ENCODE measurements at places on chromosomes 3 and 15. TPM values are rescaled to one million over a fixed set of nuclear protein-coding genes. Genes with fewer than 3 reads are reported as not detected.

DNA sequence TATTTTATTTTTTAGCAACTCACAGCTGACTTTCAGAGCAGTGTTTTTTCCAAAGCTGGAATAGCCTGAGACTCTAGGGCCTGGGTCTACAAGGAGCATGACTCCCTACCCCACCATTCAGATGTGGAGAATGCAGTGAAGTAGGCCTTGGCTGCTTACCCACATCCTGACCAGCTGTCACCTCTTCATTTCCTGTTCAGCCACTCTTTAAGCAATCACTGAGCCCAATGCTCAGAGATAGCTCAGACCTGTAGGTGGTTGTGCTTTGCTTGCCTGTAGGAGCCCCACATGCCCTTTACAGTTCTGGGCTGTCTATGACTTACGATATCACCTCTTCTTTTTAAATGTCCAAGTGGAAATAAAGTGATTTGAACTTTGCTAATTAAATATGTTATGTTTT, 148.1 kb downstream of the NEK11 start:
- DNase-seq = no peak

DNA sequence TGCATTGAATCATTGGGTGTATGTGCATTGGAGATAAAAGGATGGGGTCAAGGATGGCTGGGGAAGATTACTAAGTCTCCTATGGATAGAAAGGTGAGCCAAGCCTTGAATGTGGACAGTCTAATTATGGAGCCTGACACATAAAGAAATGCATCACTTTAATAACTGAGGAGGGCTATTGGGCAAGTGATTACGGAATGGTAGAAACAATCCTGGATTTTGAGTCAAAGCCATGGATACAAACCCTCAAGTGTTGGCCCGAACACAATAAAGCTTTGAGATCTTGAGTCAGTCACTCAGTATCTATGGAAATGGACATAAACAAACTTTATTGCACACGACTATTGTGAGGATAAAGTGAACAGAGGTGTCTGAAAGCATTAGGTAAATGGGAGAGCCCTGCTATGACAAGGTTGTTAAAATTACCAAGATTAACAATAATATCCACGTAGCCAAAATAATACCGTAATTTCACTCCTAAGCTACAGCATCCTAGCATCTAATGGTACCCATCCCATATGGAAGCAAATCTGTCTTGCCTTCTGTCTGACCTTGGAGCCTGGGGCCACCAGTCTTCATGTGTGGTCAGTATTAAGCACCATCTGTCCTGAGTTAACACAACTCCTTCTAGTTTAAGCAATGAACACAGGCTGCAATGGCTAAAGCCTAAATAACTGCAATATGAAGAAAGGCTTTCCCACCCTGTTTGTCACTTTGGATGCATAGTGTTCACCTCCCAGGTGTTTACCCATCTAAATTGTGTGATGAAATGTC, 136.9 kb upstream of the PRICKLE2 start:
- DNase-seq = no peak

DNA sequence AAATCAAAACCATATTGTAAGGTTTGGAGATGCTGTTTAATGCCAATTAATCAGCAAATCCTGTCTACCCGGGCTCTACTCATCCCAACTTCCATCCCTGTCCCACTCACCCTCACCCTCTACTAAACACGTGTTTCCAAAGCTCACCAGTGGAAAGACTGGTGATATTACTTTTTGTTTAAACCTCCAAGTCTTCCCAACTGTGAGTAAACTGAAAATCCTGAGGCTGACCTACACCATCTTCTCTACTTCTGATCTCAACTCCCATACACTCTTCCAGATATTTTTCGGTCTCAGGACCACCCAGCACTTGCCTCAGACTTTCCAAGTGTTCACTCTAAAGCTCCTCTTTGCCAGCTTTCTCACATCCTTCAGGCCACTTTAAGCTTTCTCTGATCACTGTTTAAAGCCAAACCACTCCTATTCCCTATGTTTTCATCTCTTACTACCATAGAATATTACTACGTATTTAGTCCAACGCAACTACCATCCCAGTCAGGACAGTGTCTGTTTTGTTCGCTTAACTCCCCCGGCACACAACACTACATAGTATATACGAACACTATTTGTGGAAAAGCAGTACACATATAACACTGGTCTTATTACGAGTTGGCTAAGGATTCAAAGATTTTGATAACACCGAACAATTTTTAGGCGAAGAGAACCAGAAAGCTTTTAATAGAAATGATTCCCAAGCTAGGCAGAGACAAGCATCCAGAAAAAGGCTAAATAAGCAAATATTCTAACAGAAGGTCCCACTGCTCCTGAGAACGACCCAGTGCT, 684 bp downstream of the RPL4 start:
- no peak for DNase-seq

- no peak for DNase-seq
Observed at GRCh38 chr15:46654993-46655392, 1020.2 kb downstream of the SQOR start.

DNA sequence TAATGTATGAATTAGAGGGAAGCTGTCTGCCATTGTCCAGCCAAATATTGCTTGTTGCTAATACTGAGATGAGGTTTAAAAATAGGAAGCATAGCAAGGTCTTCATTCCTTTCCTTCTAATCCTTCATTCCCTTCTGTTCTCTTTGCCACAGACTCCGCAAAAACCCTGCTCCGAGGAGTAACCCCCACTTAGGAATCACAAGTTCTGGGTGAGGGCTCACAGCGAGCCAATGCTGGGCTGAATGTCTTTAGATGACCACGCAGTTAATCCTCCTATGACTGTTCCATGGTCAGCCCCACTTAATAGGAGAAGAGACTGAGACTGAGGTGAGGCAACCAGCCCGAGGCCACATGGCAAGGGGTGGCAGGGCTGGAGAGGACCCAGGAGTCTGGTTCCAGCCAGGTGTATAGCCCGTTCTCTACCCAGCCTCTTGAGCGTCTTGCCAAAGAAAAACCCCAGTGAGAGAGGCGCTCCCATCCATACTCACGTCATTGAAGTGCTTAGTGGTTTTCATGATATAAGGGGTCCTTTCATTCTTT, 44.9 kb upstream of the CTSH start:
- DNase-seq = no peak

- DNase-seq = no peak
Observed at GRCh38 chr3:56880720-56881575, 79.2 kb upstream of the ARHGEF3 start.

GRCh38 chr3:70982700-70983140, 600.8 kb downstream of the FOXP1 start:
- peak; percentile 82 for DNase-seq

DNA sequence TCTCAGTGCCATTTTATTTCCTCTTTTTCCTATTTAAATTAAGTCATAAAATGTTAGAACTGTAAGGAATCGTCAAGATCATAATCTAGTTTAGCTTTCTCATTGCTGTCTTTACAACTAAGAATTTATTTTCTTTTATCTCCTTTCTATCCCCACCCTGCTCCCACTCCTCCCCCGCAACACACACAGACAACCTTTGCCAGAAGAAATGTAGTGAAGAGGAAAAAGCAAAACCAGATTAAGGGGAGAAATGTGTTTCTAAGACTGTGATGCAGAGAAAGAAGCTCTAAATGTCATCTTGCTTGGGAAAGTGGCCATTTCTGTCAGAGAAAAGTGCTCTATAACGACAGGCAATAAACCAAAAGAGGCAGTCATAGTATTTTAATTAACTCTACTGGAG, 78.3 kb upstream of the MLF1 start:
- DNase-seq = no peak

DNA sequence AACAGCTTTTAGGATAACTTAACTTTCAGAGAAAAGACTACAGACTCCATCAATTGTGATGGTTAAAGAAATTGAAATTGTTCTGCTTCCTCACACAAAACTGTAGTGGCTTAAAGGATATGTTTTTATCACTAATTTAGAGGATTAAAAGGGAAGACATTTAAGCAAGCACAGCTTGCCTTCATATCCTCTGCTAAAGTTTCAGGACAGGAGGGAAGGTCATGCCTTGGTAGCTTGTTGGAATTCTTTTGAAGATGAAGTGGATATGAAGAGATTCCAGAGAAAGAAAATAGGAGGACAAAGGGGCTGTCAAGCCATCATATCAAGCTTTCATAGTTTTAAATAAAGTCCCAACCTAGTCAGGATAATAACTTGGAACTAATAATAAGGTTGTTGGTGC, 33.1 kb downstream of the CCDC80 start:
- DNase-seq = no peak

GRCh38 chr3:102471001-102471400, 36.2 kb downstream of the ZPLD1 start:
- DNase-seq = no peak

- DNase-seq = no peak
Observed at GRCh38 chr15:75314552-75315290, 21.1 kb upstream of the COMMD4 start.

DNA sequence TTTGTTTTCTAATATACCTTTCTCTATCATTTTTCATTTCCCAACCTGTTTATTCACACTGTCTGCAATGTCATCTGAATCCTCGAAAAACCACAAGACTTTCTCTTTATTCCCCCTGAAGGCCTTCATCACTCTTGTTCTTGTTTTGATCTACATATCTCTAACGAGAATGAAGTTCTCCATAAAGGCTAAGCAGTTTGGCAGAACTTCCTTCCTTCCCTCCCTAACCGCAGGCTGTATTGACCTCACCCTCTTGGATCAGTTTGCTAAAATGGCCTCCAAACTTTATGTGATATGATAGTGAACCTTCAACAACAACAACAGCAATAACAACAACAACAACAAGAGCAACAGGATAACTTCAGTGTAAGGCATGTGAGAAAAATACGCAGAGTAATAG, 392.8 kb downstream of the TIGIT start:
- DNase-seq = no peak

DNA sequence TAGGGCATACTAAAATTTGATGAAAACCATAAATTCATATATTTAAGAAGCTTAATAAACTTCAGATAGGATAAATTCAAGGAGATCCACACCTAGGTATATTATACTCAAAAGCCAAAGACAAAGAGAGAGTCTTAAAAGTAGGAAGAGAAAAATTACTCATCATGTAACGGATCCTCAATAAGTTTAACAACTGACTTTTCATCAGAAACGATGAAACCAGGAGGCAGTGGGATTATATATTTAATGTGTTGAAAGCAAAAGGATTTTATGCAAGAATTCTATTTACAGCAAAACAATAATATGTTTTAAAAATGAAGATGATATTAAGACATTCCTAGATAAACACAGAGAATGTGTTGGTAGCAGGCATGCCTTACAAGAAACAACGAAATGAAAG, 202.7 kb downstream of the OXSM start:
- no peak for DNase-seq

- no peak for DNase-seq
Observed at GRCh38 chr3:33403756-33404155, 36.4 kb downstream of the UBP1 start.

DNA sequence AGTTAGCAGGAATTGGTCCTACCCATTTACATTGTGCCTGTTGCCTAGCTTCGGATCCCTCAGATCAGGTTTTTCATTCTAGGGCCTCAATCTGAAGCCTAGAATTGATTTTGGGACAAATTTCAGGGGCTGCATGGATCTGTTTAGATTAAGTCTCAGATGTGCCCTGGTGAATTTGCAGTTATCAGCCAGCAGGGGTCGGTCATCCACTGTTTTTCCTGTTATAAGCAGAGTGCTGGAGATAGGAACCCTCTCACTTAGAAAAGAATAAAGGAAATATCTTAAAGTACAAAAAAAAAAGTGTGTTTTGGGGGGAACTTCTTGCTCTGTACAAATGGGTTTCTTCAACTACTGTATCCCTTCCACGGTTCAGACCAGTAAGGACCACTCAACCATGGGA, 212.5 kb downstream of the BCHE start:
- DNase-seq = no peak

DNA sequence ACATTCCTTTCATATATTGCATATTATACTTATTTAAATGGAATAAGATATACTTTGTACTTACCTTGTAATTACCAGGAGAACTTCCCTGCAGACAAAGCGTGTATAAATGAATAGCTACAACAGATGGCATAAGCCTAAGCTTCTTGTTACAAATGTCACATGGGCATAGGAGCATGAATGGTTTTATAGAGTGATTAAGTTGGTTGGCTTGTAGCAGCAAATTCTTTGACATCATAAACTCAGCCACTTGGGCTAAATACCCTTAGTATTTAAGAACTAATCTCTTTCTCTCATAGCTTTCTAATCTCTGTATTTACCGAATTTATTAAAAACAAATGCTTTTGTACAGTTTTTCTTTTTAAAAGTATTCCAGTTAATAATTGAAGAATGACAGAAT, at the start of gene UBAP1L:
Gene UBAP1L, minus strand, starts transcription at position 115 of the 400 bp plus-strand sequence. CDS start 8,985 bp downstream, outside the sequence.
- no peak for DNase-seq

DNA sequence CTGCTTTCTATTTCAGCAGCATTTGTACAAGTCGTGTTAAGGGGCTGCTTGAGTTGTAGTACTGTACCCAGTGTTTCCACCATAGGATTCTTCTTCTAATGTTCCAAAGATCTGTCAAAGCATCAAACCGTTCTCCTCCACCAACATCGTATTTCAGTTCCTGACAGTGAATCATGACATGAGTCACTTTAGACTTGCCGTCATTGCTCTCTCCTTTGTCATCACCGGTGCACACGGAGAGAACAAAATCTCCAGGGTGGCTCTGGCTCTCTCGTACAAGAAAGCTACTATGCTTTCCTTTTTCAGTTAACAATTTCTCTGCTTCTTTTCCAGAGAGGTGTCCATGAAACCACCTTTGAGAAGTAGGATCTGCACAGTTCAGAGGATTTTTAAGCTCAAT, 270.9 kb upstream of the CCDC54 start:
- DNase-seq = no peak

DNA sequence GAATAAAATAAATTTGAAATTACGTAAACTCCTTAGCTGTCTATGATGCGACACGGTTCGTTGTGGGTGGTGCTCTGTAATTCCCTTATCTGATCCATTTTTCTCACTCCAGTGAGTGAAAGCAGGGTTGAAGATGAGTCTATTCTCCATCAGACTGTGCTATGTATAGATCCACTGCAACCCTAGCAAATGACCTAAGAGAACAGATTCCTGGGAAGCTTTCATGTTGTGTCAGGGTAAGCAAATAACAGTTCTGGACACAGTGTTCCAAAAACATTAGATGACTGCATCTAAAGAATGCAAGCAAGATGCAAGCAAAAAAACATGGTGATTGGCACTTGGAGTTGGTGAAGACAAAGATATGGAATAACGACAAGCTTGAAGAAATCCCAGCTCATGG, 239.3 kb downstream of the SLC9A9 start:
- no peak for DNase-seq

DNA sequence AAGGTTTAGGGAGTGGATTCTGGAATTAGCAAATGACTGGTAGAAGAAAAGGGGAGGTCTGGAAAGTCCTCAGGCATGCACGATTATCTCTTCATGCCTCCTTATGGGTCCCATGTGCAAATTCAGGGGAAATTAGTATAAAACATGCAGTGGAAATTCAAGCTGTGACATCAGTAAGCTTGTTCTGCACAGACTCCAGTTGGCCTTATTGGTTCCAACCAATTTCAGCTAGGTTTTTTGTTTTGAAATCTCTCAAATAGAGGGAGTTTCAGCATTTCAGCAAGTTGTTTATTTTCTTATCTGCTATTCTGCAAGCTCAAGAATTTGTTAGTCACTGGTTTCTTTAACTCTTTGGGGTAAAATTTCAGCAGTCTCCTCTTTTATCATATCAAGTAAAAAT, 774 bp upstream of the TMCO5A start:
- DNase-seq = no peak

TLR9 gene
- total RNA-seq = 0.46 TPM

C3orf70 gene
- total RNA-seq = 38.5 TPM

STX19 gene
- not detected for total RNA-seq

UPK1B gene
- not detected for total RNA-seq

AMIGO3 gene
- total RNA-seq = not detected

LDHAL6B gene
- not detected for total RNA-seq
